ENCODE measurements at places on chromosomes 3 and 15.

DNA sequence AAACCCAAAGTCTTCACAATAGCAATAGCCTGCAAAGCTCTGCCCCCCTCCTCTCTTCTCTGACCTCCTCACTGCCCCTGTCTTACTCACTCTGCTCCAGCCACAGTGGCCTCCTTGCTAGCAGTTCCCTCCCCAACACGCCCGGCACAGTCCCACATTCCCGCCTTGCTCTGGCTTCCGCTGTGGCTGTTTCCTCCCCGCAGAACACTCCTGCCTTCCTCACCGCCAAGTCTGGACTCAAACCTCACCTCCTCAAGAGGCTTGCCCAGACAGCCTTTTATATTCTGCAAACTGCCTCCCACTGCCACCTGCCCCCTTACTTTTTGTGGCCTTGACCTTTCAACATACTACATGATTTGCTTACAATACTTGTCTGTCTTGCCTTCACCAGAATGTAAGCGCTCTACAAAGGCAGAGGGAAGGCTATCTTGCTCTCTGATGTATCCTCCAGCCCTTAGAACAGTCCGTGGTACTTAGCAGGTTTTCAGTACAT is 406 bp upstream of the MPI start:
- no peak for DNase-seq

- DNase-seq = no peak
These were observed 1.7 kb upstream of the CCR8 start for GRCh38 chr3:39327746-39328349.

DNA sequence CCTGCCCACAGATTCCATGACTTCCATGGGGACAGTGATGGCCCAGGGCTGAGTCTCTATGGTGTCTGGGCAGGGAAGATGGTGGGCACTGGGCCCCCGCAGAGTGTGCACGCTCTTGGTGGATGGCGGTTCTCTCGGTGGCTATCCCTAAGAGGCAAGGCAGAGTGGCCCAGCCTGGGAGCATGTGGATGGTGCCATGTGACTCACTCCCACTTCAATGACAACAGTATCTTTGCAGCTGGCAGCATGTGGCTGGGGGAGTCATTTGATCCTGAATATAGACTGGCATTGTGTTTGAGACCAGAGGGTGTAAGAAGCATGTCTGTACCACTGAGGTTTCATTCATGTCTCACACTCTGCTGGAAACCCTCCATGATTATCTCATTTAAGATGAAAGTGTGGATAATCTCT is 101.2 kb downstream of the CORO2B start:
- DNase-seq = no peak

DNA sequence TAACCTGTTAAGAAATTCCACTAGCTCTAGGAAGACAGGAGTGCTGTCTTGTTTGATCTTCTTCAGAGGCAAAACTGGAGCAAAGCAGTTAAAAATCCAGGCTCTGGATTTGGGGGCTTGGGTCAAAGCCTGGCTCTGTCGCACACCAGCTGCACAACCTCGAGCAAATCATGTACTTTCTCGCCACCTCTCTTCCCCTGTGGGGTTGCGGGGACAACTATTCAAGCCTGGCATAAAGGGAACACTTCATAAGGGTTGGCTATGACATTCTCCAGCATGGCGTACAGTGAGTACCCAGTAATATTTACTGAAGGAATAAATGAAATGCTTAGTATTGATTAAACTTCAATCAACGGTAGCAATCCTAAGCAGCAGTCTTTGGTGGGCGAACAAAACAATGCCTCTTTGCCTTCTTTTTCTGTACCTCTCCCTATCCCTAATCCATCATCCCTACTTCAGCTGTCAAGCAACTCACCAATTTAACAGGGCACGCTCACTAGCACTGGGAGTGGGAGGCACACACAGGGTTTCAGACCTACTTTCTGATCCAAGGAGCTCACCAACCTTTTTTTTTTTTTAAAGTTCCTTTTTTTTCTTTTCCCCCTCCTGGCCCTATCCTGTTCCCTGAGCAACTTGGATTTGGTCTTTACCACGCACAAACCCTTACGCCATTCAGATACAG is 33.0 kb downstream of the GNB5 start:
- no peak for DNase-seq

DNA sequence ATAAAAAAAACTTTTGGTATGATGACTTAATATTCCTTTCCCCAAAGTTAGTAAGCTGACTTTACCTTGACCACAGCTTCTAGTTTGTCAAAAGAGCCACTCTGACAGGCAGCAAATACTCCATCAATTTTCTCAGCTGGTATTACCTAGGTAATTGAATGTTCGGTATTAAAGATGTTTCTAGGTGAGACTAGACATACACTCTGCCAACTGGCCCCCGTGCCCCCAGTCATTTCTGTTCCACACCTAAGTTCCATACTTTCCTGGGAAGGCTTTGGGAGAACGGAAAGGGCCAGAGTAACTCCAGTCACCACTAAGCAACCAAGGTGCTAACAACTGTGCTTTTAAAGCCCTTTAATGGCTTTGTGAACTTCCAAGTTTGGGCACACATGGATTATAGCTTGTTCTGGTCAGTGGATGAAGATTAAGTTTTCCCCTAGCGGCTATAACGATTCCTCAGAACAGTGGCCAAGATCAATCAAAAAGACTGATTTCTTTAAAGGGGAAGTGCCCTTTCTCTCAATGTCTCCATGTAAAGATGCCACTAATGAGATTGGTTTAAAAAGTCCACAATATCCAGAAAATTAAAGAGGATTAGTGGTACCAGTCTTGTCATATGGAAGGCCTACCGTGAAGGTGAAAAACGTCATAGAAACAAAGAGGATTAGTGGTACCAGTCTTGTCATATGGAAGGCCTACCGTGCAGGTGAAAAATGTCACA is 7.0 kb downstream of the EIF4A2 start:
- DNase-seq = peak; percentile 34

DNA sequence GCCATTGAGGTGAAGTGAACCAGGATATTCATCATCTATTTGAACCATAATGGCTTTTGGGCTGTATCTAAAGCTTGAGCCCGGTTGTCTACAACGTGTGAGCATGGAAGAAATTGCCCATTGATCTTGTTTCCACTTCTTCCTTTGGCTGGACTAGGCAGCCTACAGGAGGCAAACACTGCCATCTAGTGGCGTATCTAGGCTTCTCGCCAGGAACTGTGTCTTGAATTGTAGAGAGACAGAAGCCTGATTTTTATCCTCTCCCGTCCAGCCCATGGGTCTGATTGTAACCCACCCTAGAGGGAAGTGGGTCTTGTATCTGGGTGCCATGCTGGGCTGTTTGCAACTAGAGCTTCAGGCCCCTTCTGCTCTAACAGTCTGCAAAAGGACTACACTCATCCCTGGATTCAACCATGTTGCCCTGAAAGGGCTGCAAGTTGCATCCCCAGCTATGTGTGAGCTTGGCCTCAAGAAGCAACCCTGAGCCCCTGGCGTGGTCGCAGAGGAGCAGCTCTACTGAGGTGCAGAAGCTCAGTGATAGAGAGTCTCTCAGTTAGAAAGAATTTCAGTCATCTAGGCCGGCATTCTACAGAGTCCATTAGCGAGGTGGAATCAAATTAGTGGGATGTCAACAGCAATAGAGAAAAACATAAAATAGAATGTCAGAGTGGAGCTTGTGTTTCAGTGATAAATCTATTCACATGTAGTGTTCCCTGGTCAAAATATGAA is 170.2 kb upstream of the UMPS start:
- DNase-seq = peak; percentile 84

DNA sequence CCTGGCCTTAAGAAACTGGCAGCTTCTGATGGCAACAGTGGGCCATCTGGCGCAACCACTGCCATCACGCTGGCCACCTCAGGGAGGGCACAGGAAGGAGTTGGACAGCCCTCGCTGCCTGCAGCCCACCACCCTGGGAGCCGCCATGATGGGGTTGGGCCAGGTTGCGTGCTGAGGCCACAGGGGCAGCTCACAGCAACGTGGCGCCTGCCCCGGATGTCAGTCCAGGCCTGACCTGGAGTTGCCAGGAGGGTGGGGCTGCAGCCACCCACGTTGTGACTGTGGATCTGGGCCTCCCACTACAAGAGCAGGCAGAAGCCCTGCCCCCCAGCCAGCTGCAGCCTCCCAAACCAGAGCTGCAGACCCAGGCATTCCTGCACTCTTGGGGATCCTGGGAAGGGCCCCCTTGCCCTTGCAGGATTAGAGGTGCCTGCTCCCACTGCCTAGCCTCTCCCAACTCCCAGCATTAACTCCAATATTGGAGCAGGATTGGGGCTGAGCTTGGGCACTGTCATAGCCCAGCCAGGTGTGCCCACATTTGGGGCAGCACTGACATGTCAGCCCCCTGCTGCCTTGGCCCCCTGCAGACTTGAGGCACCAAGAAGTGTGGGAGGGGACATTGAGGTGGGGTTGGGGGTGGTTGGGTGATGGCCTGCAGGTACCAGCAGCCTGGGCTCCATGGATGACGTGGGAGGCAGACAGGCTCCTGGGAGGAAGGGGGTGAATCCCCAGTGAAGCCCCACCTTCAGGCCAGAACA is 468.9 kb upstream of the CCDC54 start:
- no peak for DNase-seq

DNA sequence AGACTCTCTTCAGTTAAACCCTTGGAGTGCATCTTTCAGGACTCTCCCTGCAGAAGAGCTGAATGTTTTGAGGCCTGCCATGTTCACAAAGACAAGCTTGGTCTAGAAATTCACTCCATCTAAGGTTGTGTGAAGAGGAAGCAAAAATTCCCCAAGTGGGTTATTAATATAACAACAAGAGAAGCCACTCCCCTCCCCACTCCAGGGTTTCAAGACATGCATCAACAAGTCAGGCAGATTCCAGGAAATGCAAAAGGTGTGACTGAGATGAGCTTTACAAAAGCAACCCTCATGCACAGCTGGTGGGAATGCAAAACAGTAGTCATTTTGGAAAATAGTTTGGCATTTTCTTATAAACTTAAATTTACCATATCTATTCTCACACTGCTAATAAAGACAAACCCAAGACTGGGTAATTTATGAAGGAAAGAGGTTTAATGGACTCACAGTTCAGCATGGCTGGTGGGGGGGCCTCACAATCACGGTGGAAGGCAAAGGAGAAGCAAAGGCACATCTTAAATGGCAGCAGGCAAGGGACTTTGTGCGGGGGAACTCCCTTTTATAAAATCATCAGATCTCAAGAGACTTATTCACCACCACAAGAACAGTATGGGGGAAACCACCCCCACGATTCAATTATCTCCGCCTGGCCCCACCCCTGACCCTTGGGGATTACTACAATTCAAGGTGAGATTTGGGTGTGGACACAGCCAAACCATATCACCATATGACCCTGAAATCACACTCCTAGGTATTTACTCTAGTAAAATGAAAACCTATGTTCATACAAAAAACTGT is 31.3 kb downstream of the TARS3 start:
- no peak for DNase-seq

DNA sequence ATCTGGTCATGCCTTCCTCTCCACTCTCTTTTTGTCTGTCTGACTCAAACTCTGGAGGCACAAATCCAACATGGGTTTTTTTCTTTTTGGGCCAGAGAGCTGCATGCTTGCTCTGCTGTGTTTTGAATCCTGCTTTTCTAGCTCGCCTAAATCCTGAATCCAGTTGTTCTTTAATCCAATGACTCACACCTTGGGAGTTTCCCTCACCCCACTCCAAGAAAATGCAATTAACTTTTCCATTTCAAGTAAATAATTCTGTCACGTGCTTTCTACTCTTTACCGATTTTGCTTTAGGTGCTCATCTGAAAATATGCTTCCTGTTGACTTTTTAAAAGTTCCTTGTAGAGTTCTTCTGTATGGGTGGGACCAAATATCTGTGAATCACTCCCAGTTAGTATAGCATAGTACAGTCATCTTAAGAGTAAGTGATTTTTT is 47.6 kb downstream of the SLMAP start:
- DNase-seq = peak; percentile 95

- no peak for DNase-seq
These were observed 161.7 kb downstream of the MBNL1 start for GRCh38 chr3:152430223-152431002.

GRCh38 chr3:148366743-148367410 is 330.8 kb upstream of the AGTR1 start:
- DNase-seq = no peak

DNA sequence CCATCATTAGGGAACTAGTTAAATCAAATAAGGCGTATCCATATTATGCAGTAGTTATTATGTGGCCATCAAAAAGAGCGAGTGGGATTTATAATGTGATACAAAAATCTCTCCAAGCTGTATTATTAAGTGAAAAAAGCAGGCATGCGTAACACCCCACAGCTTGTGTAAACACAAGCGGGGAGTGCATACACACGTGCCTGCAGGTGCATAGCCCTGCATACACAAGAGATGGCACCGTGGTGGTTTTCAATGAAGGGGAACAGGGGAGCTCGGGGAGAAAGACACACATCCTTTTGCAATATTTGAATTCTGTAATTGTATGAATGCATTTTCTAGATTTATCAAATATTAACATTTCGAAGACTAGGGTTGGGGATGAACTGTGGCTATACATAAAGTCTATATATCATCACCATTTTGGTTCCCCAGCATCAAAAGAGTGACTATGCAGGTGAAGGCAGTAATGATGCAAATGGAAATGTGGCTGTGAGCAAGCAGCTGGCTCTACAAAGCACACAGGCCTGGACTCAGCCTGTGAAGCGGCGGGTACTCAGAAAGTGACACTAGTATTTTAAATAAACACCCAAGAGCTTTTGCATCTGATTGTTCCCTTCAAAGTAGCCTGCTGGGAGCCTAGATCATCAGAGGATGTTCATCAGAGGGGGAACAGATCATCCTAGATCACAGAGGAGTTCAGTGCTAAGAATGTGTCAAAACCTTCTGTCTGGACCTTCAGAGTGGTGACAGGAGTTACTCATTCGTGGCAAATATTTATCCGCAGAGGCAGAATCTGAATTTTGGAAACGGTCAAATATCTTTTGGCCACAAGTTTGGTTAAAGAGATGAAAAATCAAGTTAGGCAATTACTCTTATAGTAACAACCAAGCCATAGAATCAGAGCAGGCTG is 9.4 kb upstream of the KIF7 start:
- no peak for DNase-seq

DNA sequence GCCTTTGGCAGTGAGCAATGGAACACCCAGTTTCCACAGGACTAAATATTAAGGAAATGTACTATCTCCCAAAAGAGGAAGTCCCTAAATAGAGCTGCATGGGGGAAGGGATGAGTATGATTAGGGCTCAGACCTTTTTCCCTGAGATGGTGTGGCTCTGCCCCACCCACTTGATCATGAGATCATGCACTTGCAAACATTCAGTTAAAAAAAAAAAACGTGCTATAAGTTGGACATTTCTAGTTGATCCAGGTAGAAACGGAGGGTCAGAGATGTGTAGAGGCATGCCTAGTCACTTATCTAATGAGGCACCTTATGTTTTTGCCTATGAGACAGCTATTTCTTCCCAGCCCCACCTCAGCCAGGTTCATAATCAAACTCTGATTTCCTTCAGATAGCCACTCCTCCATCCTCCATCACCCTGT is 24.5 kb upstream of the SSR3 start:
- no peak for DNase-seq

- DNase-seq = no peak
These were observed 2.2 kb downstream of the ST6GAL1 start for GRCh38 chr3:186932281-186933181.

Measured in A172 (cell line).